Dorsolateral prefrontal cortex (tissue), 122 donors: ENCODE measurements at places on chromosomes 5 and 9.

- no peak for DNase-seq
These were observed 59.1 kb upstream of the CTNNA1 start for GRCh38 chr5:138694146-138694545.

- no peak for DNase-seq
These were observed 4.3 kb downstream of the CDHR2 start for GRCh38 chr5:176553260-176554085.

DNA sequence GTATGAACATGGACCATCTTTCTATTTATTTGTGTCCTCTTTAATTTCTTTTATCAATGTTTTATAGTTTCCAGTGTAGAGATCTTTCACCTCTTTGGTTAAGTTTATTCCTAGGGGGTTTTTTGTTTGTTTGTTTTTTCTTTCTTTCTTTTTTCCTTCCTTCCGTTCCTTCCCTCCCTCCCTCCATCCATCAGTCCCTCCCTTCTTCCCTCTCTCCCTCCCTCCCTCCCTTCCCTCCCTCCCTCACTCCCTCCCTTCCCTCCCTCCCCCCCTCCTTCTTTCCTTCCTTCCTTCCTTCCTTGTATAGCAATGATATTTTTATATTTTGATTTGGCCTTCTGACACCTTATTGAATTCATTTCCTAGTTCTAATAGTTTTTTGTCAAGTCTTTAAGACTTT lies 23.4 kb upstream of the IGFBPL1 start:
- DNase-seq: no peak

- DNase-seq: no peak
These were observed 22.4 kb downstream of the ABITRAM start for GRCh38 chr9:108956631-108957026.
